Amygdala (tissue), 56 donors: ENCODE measurements at places on chromosomes 11 and 22.

DNA sequence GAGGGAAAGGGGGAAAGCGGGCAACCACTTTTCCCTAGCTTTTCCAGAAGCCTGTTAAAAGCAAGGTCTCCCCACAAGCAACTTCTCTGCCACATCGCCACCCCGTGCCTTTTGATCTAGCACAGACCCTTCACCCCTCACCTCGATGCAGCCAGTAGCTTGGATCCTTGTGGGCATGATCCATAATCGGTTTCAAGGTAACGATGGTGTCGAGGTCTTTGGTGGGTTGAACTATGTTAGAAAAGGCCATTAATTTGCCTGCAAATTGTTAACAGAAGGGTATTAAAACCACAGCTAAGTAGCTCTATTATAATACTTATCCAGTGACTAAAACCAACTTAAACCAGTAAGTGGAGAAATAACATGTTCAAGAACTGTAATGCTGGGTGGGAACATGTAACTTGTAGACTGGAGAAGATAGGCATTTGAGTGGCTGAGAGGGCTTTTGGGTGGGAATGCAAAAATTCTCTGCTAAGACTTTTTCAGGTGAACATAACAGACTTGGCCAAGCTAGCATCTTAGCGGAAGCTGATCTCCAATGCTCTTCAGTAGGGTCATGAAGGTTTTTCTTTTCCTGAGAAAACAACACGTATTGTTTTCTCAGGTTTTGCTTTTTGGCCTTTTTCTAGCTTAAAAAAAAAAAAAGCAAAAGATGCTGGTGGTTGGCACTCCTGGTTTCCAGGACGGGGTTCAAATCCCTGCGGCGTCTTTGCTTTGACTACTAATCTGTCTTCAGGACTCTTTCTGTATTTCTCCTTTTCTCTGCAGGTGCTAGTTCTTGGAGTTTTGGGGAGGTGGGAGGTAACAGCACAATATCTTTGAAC lies 6.8 kb downstream of the MALAT1 start:
- no peak for DNase-seq

DNA sequence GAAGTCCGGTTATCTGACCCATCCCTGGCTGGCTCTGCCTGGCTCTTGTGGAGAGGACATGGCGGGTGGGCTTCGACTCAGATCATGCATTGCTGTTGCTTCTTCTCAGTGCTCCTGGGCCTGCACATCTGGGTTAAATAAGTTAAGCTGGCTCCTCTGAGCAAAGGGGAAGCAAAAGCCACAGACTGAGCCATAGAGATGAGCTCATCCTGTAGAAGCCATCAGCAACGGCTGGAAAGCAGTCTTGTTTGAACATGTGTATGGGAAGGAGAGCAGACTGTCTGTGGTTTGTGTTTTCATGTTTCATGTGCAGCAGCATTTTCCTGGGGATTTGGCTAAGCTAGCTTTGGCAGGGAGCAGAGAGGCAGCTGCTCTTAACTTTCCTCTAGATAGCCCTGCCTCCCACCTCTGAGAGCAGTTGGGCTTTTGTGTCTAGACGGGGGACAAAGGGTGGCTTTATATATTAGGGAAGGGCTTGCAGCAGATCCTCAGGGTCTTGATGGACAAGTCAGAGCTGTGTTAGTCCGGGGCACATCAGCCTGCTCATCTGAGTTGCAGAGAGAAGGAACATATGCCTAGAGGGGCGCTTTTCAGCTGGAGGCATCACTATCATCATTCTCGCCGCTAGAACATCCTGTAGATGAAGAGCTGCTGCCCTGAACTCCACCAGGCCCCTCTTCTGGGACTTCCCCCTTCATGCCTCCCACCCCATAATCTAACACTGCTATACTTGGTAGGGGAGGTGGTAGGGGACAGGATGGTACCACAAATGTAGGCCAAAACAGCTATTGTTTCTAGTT lies 14.9 kb downstream of the DCPS start:
- no peak for DNase-seq

DNA sequence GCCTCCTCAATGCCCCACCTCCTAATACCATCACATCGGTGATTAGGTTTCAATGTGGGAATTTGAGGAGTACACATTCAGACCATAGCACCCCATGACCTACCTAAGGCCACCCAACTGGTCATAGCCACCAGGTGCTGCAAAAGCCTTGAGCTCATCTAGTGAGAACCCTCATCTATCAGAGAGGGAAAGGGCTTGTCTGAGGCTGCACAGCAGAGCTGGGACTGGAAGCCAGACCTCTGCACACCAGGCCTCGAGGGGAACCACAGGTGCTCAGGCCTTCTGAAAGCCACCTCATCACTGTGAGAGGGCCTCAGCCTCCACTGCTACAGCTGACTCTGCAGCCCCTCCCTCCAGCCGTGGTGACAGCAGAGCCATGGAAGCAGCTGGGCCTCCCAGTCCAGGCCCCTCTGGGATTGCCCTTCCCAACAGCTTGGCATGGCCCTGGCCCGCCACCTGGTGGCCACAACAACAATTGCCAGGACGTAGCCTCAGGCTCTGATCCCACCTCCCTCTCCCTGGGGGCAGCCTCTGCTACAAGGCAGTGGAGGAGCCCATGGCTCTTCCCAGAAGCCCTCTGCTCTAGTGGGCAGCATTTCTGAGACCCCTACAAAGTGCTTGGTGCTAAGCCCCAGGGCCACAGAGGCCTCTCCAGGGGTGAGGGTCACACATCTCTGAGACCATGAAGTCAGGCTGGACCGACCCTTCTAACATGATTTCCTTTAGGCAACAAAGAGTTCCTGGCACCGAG lies 41.0 kb upstream of the PRDM11 start:
- DNase-seq: peak; percentile 62

GRCh38 chr11:46200537-46201281 lies 76.8 kb upstream of the CREB3L1 start:
- no peak for DNase-seq

DNA sequence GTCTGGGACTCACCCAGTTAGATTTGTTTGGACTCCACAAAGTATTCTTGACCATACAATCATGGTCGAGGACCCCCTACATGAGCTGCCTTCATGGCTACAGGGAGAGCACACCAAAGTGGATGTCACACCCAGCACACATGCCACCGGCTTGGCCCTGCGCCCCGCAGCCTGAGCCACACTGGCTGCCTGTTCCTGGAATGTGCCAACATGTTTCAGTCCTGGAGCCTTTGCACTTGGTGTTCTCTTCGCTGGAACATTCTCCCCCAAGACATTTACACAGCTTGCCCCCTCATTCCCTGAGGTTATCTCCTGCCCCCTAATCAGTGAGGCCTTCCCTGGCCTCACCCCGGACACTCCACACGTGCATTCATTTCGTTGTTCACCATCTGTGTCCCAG lies 46.0 kb downstream of the PPARA start:
- no peak for DNase-seq

- no peak for DNase-seq
These were observed 158.5 kb upstream of the SORL1-AS1 start for GRCh38 chr11:121611242-121611641.

- no peak for DNase-seq
These were observed 8.2 kb upstream of the HSPA8 start for GRCh38 chr11:123069908-123070821.

DNA sequence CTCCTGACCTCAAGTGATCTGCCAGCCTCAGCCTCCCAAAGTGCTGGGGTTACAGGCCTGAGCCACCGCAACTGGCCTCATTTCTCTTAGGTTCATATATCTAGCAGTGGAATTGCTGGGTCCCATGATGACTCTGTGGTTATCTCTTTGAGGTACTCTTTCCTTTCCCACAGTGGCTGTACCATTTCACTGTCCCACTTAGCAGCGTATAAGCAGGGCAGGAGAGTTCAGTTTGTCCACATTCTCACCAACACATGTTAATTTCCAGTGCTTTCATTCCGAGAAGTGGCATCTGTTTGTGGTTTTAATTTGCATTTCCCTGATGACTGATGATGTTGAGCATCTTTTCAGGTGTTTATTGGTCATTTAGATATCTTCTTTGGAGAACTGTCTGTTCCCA lies 16.4 kb downstream of the PRR5 start:
- DNase-seq: no peak

- no peak for DNase-seq
These were observed 49.2 kb upstream of the EMID1 start for GRCh38 chr22:29156507-29156906.

- DNase-seq: no peak
These were observed 8.0 kb downstream of the VSTM5 start for GRCh38 chr11:93842461-93842860.

DNA sequence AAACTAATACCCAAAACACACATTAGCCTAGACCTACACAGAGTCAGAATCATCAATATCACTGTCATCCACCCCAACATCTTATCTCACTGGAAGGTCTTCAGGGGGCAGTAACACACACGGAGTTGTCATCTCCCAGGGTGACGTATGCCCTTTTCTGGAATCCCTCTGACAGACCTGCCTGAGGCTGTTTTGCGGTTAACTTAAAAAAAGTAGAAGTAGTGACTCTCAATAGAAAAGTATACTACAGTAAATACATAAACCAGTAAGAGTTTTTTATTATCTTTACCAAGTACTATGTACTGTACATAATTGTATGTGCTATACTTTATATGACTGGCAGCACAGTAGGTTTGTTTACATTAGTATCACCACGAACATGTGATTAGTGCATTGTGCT lies 80.5 kb downstream of the PGR start:
- no peak for DNase-seq

DNA sequence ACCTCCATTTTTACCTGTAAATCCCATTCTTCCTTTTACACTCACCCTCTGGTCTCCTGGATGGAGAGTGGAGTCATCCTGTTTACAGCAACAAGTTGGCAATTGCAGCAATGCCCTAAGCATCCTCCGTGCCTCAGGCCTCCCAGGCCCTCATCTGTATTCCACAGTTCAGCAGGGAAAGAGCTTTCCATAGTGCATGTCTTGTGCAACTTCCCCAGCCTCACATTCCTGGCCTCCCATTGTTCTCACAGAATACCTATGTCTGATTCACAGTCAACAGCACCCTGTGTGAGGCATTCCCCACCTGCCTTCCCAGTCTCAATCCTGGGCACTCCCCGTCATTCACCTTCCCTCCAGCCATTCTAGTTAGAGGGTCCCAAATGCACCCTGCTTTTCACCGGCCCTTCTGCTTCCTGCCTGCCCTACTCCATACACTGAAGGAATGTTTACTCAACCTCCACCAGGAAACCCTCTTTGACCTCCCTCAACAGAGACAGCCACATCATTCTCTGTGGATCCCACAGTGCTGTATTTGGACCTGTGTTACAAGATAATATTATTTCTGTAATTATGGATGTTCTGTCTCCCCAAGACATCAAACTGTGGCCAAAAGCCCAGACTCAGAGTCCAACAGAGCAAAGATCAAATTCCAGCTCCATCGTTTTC lies 405.7 kb downstream of the BUD13 start:
- no peak for DNase-seq

DNA sequence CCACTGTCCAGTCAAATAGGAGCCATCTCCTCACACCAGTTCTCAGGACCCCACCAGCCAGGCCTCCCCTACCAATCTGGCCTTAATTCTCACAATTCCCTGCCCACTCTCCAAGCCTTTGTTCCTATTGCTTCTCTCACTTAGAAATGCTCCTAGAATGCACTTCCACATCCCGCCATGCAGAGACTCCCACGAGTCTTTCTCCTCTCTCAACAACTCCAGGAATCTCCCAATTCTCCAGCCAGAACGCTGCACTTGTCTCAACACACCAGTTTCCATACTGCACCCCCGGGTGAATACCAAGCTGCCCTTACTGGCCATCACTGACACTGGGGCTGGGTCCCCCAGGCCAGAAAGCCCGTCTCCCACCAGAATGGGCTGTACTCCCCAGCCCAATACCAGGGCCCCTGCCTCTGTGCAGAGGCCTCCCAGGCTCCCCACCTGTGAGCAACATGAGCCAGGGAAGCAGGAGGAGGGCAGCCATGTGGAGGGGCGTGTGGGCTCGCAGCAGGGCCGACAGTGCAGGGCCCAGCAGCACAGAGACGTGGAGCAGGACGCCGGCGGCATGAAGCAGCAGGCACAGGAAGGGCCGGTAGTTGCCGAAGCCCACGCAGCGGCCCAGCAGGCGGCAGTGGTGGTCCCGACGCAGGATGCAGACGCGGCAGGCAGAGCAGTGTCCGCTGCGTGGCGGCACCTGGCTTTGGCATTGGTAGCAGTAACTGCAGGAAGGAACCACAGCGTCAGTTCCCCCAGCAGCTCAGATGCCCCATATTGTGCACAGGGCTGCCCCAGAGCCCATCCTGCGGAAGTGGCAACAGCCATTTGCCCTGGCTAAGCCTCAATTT lies 2.4 kb downstream of the ZDHHC24 start:
- DNase-seq: no peak

DNA sequence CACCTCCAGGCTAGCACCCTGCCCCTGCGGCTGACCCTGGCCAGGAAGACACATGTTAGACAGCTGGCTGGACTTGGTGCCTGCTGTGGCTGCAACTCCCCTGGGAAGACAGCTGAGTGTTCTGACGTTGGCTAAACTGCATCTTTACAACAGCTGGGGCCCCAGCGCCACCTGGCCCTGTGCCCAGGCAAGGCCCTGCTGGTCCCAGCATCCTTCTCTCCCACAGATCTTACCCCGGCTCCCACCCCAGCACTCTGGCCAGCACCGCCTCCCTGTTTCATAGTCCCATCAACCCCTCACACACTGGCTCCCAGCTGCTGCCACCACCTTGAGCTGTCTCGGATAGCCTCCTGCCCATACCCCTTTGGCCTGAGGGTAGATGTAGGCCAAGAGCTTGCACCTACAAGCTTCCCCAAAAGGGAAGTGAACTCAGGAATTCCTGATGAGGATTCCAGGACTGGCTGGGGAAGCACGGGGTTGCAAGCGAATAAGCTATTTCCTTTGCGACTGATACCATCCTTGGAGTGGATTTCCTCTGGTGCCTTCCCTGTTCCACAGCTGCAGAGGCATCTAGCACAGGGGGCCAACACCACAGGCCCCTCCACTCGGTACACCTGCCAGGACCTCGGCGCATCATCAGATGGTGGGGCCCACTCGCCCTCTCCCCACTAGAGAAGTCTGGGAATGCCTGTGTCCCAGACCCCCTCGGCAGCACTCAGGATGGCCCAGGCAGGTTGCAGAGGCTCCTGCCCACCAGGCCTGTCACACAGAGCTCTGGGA lies 28.5 kb downstream of the RSPH14 start:
- DNase-seq: peak; percentile 54

- DNase-seq: no peak
These were observed 23.6 kb downstream of the DUSP8 start for GRCh38 chr11:1548221-1549070.

DNA sequence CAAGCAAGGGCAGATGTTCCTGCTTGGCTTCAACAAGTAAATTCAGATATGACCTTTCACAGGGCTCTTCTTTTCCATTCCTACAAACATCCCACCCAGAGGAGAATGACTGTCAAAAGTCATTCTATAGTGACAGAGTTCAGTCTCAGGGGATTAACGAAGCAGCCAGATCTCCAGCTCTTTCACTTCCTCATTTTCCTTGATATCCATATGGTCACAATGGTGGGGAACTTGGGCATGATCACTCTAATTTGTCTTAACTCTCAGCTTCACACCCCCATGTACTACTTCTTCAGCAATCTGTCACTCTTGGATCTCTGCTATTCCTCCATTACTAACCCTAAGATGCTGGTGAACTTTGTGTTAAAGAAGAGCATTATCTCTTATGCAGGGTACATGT lies 15.0 kb upstream of the OR8B8 start:
- DNase-seq: no peak
